ENCODE measurements at places on chromosomes 6 and 20. TPM values are rescaled to one million over a fixed set of nuclear protein-coding genes. Genes with fewer than 3 reads are reported as not detected.

Gene PHACTR1
- polyA plus RNA-seq = 20.1 TPM

Gene COL19A1
- polyA plus RNA-seq = 4.0 TPM

DNA sequence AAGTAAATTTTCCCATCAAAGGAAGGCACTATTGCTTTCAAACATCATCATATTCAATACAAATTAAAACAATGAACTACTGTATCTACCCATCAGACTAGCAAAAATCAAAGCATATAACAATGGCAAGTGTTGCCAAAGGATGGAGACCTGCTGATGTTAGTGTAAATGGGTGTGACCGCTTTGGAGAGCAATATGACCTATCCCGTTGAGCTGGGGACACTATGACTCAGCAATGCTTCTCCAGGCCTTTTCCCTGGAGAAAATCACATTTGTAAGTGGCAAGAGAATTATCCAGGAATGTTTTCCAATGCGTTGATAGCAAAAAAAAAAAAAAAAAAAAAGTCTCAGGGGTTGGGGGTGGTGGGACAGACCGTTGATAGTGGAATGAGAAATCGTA is 46.1 kb downstream of the PHACTR3 start:
- no peak for DNase-seq

GRCh38 chr6:126685182-126685581 is 345.3 kb downstream of the CENPW start:
- no peak for DNase-seq

Gene FYN
- polyA plus RNA-seq = 169 TPM

Gene TRIM40
- not detected for polyA plus RNA-seq

DNA sequence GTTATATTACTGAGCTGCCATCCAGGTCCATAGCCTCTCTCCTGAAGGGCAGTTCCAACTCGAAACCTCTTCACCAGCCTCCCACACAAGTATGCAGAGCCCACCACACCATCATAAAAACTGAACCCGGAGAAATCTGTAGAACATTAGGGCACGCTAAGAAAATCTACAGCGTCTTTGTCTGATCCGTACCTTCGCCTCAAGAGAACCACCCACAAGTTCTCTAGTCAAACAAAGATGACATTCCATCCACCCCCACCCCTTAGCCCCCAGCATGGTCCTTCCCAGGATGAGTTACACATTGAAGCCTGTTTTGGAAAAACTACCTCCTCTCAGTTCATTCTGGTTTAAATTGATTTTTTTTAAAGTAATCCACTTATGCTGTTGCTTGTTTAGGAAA is 219.7 kb downstream of the ZMYND8 start:
- DNase-seq = no peak

Gene NELFCD
- polyA plus RNA-seq = 162 TPM

Gene MUC21
- not detected for polyA plus RNA-seq

Gene CRISP2
- polyA plus RNA-seq = 0.20 TPM

Gene RAMACL
- 0.40 TPM for polyA plus RNA-seq

Gene NFKBIE
- 9.6 TPM for polyA plus RNA-seq

DNA sequence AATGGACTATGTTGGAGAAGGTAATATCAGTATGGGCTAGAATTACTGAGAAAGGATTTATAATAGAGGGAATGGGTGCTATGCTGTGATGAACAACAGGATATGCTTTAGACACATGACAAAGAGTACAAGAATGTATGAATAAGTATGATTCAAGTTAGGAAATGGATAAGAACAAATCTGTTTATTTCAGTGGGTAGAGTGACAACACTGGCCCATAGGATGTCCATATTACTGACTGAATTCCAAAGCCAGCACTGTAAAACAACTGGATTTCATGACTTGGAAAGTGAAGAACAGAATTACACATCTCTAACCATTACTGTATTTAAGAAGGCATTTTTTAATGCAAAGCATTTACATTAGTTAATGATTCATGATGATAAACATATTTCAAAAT is 35.9 kb downstream of the EPM2A start:
- no peak for DNase-seq

DNA sequence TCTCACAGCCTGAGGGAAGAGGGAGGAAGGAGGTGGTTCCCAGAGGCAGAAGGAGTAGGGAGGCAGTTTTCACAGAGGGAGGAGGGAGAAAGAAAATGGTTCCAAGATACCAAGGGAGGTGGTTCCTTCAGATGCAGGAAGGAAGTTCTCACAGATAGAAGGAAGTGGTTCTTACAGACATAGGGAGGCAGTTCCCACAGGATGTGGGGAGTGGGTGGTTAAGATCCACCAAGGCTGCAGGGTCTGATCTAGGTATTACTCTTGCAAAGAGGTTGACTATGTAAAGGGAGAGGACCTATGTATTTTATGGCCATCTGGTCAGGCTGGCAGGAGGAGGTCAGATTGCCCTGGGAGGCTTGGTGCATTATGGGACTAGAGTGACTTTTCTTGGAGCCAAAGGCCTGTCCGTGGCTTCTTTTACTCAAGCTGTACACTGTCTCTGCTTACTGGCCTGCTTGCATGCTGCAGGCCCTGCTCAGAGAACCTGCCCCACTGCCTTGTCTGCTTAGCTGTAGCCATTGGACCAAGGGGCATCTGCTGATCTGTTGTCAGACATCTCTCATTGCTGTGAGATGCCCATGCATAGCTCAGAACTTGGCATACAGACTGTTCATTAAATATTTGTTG is 283.7 kb downstream of the DHX35 start:
- DNase-seq = no peak

Gene EYA2
- polyA plus RNA-seq = 0.52 TPM

DNA sequence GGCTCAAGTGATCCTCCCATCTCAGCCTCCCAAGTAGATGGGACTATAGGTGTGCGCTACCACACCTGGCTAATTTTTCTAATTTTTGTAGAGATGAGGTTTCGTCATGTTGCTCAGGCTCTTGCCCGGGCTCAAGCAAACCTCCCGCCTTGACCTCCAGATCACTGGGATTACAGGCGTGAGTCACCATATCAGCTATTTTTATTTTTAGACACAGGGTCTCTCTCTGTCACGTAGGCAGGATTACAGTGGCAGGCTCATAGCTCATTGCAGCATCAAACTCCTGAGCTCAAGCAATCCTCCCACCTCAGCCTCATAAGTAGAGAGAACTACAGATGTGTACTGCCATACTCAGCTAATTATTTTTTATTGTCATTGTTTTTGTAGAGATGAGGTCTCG is 41.7 kb downstream of the SLC23A2 start:
- no peak for DNase-seq

Gene PNLDC1
- polyA plus RNA-seq = 0.07 TPM

Gene GUCA1A
- 0.38 TPM for polyA plus RNA-seq

DNA sequence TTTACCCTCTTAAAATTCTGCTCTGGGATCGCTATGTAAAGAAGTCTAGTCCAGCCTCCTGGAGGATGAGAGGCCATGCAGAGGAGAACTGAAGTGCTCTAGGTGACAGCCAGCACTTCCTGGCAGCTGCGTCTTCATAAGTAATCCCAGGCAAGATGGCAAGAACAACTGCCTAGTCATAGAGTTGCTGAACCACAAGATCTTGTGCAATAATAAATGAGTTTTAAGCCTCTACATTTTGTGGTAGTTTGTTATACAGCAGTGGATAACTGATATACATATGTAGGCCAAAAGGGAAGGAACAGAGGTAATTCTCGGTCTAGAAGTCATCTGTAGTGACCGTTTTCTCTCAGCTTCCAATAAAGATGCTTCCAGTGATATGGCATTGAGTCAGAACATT is 103.8 kb upstream of the FLRT3 start:
- no peak for DNase-seq

GRCh38 chr20:16158976-16159286 is 414.3 kb downstream of the KIF16B start:
- DNase-seq = no peak

DNA sequence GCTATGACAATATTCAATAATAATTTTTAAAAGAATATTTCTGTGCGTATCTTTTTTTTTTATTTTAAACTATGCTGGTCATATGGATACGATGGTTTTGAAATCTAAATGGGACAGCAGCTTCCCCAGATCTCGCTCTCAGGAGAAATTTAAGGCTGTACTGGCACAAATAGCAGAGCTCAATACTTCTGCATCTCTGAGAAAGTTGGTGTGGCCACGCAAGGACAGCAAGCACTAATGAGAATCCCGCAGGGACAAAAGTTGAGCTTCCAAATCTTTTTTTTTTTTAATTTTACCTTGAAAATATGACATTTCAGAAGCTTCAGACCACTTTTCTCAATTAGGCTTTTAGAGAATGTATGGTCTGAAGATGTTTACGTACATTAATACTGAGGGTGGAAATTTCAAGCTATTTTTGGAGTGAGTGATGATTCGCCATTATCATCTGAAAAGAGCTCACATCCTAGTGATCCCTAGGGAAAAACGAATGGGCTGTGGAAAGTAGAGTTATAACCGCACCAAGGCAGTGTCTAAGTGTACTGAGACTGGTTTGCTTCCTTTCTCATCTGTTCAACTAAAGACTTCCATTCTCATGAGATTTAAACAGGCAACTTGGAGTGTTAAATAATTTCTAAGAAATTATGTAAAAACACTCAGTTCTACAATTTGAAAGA is 840.0 kb downstream of the C6orf118 start:
- DNase-seq = no peak

Gene WFDC12
- polyA plus RNA-seq = not detected

All from left kidney (tissue), 8 donors.